ENCODE measurements at places on chromosomes 4 and X. TPM values are rescaled to one million over a fixed set of nuclear protein-coding genes. Genes with fewer than 3 reads are reported as not detected.
A peak's percentile ranks its signal among the peaks of the same experiment; 100 is the strongest.

DNA sequence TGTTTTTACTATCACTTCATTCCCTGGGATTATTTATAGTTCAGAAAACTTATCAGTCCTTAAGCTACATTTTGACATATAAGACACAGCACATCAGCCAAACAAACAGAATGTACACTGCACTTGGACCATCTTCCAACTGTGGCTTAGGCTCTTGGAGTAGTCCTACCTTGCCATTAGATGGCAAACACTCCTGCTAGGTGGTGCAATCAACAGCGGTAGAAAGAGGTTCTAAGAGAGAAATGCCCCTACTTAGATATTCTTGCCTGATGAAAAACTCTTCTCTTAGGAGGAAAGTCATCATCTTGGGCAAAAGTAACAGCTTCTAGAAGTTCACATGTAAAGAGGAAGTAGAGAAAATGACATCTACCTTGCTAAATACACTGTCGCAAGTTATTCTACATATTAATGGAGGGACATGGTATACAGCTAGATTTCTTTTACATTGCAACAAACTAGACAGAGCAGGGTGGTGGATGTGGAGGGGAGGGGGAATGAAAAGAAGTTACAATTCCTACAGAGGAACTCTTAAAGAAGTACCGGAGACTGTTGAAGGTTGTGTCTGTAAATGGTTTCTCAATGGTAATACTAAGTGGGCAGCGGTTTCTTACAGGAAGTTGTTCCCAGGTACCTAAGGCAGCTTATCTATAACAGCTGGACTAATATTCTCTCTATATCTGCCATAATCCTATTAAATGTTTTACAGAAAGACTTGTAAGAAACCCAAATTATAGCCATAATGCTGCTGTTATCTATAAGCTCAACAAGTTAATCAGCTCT lies 8.1 kb upstream of the STPG2 start:
- DNase-seq = no peak

DNA sequence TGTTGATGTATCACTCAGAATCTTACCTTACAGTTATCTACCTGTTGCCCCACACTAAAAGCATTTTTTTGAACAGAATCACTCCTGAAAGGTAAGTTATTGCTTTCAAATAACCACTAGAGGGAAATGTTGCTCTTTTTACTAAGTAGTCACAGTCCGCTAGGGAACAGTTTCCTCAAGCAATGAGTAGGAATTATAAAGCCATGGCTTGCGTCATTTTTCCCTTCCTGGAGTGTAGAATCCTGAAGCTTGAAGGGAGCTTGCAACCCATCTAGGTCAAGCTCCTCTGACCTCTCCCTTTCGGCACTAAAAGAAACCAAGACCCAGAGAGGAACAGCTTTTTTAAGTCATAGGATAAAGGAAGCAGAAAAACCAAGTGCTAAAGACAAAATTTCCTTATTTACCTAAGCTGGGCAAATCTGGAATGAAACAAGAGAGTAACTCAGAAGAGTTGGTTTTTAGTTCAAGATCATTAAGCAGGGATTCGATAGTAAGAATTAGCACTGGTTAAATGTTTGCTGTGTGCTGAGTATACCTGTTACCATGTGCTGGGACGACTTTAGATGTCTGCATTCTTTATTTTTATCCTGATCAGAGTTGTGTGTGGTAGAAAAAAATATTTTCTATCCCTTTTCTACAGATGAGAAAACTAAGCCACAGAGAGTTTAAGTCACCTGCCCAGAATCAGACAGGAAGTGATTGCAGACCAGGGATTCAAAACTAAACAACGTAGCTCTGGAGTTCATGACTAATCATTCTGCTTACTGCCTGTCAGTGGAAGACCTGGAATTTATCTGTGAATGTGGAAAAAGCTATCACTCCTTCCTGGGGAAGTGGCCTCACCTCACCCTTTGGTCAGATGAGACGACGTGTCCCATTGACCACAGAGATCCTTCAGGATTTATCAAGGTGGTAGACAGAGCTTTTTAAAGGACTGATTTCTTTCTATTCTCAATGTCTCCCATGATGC lies 631.5 kb downstream of the RAB28 start:
- DNase-seq = peak; percentile 53

DNA sequence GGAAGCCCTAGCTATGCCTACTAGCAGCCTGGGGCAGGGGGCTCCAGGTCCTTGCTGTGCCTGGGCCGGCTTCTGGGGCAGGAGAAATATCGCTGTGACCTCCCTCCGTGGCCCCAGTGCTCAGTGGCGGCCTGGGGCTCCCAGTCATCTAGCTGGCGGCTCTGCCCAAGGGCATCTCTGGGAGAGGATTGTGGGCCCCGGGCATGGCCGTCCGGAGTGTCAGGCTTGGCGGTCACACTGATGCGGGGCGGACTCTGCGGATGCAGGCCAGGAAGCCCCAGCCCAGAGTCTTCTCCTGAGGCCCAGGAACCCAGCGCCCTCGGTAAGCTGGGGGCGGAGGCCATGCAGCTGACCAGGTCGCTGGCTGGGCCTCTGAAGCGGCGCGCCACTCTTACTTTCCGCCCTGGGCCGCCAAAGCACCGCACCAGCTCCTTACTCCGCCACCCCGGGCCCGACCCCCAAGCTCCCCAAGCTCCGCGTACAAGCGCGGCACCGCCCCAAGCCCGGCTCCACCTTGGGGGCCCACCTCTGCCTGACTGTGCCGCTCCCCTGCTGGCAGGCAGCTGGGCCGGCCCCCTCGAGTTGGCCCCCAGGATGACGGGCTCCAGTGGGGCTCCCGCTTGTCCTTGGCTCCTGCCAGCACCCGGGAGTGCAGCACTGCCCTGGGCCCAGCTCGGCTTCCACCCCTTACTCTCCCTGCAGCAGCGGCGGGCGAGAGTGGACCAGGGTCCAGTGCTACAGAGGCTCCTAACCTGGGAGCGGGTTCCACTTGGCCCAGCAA lies 720.0 kb downstream of the PCDH18 start:
- DNase-seq = no peak

GRCh38 chrX:150499240-150499639 lies 69.2 kb upstream of the MTM1 start:
- DNase-seq = no peak

GRCh38 chr4:29153642-29154041 lies 1566.5 kb upstream of the PCDH7 start:
- DNase-seq = no peak

- DNase-seq = no peak
Observed at GRCh38 chrX:23811108-23811651, 28.2 kb downstream of the SAT1 start.

DNA sequence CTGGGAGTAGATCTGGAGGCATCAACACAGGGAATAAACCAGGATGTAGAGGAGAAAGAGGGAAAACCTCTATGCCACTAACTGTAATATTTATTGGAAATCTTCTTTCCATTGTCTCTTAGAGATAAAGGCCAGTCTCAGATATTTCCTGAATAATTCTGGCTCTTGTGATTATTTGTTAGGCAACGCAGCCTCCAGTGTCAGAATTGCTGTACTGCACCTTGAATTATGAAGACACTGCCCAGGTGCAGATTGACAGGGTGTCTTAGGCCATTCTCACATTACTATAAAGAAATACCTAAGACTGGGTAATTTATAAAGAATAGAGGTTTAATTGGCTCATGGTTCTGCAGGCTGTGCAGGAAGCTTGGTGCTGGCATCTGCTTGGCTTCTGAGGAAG lies 100.7 kb upstream of the ZDHHC15 start:
- no peak for DNase-seq

DNA sequence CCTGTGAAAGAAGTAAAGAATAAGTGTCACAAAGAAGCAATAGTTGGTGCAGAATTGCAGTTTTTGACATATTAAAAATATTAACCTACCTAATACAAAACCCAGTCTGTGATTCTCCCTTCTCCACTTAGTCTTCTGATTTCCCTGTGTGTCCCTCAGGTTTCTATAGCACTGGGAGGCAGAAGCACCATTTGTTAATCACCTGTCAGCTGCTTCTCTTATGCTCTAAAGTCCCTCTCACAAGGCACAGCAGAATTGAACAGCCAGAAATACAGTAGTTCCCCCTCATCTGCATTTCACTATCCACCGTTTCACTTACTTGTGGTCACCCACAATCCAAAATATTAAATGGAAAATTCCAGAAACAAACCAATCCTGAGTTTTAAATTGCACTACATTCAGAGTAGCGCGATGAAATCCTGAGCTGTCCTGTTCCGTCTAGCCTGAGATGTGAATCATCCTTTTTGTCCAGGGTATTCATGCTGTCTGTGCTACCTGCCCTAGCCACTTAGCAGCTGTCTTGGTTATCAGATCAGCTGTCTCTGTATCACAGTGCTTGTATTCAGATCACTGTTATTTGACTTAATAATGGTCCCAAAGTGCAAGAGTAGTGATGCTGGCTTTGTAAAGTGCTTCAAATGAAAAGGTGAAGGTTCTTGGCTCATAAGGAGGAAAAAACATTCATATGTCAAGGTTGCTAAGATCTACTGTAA lies 984.1 kb upstream of the GRID2 start:
- no peak for DNase-seq

GRCh38 chrX:103101299-103102042 lies 8.5 kb upstream of the NXF3 start:
- DNase-seq = no peak

GRCh38 chrX:81202943-81203342 lies 1.0 kb downstream of the SH3BGRL start:
- DNase-seq = no peak

DNA sequence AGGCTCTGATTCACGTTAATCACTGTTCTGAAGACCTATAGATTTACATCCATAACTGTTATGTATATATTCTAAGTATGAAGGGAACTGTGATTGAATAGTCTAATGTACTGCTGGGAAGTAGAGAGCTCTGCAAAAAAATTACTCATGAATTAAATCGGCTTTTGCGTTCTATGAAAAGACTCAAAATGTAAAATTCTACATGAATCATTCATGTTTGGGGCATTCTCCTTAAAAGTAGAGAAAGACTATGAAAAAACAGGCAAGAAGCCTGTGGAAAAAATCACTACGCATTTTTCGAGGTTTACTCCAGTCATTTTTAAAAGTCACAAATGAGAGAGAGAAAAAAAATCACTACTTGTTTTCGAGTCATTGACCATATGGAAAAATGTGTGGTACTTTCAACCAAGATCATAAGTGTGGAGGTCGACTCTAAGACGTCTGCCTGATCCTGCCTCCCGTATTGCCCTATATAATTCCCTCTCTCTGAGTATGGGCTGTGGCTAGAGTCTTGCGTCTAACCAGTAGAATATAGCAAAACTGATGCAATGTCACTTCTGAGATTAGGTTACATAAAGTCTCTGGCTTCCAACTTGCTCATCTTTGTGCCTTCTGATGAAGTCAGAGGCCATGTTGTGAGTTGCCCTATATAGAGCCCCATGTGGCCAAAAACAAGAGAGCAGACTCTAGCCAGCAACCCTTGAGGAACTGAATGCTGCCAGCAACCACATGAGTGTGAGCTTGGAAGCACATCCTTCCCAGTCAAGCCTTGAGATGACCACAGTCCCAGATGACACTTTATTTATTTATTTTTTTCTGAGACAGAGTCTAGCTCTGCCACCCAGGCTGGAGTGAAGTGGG lies 32.1 kb upstream of the VEGFD start:
- DNase-seq = no peak

- no peak for DNase-seq
Observed at GRCh38 chr4:63894161-63894560, 515.1 kb downstream of the TECRL start.

The CXorf49 gene
- not detected for polyA plus RNA-seq

All from right renal cortex interstitium (tissue), 3 donors.